Activated naive CD4-positive, alpha-beta T cell treated with anti-CD3 and anti-CD28 coated beads, Interleukin-2, amount 50 U/mL, for 72 hours (primary cell): ENCODE measurements at places on chromosomes 4 and X.

DNA sequence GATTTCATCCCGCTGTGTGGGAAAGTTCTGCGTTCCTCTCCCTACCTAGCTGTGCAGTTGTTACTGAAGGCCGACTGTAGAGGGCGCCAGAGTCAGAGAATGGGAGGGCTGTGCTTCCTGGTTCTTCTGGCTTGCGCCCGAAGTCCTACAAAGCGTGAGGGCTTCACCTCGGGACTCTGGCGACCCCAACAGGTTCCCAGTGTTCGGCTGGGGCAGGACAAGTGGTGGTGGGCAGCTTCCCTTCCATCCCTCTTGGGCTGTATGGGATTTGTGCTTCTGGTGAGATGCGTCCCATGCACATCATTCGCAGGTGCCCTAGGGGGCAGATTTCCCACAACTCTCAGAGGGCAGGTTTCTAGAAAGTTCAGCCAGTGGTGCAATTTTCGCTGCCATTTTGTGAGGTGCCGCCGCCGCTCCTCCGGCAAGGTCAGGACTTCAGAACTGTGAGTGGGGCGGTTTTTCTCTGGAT is 27.3 kb downstream of the CT45A1 start:
- DNase-seq = peak; percentile 52

DNA sequence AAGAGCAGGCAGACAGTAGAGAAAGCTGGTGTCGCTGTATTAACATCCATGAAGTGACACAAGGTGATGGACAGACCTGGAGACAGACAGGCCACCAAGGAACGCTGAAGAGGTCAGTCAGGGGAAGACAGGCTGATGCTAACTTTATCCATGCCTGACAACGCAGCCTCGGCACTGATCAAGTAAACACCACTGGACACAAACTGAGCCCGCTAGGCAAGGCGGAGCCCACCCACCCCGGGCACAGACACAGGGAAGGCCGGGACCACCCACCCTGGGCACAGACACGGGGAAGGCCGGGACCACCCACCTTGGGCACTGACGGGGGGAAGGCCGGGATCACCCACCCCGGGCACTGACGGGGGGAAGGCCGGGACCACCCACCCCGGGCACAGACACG is 18.8 kb downstream of the PPP2R3B start:
- DNase-seq = no peak

- no peak for DNase-seq
Measured at GRCh38 chr4:74969507-74970474, 36.9 kb downstream of the PARM1 start.

GRCh38 chr4:147076179-147076578 is 130.5 kb upstream of the TTC29 start:
- no peak for DNase-seq

DNA sequence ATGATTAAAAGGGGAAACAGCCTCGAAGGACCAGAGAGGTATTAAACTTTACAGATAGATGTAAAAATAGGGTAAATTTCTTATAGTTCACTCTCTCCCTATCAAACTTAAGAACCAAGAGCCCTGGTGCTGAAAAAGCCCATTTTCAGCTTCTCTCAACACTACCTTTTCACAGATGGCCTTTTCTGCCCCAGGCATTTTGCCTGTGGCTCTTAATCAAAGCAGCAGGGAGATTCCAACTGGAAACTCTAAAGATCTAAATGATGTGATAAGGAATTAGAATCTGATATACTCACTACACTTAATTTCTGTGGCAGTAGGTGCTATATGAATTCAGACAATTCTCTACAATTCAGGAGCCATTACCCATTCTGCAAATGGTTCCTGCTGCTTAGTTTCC is 60.0 kb downstream of the AMMECR1 start:
- no peak for DNase-seq

DNA sequence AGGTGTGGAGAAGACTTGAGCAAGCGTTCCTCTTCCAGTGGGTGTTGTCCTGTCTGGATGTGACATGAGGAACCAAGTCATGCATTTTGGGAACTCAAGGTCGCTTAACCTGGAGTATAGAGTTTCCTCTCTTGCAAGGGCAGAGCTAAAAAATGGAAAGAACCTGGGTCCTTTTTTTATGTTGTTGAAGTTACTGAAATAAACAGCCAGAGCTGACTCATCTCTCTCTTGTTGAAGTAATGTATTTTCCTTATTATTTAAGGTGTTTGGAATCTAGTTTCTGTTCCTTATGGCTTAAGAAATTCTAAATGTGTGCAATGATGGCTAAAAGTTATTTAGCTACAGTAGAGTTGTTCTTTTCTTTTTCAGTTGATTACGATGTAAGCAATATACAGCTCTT is 314.5 kb downstream of the CAMK2D start:
- no peak for DNase-seq

DNA sequence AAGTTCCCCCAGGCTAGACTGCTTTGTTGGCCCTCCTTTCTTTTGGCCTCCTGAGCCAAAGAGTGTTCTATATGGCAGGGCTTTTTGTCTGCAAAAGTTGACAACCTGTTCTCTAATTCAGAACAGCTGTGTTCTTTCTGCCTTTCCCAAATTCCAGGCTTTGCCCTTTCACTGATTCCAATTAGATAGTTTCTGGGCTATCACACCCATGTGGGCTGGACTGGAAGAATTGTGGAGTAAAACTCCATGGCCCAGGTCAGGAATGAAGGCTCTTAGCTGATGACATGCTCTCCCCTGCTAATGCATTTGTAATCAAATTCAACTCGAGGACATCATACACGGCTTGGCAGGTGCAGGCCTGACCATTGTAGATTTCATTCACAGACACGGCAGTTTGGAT is 19.4 kb downstream of the BMP3 start:
- no peak for DNase-seq

- no peak for DNase-seq
Measured at GRCh38 chr4:99518601-99519295, 7.9 kb downstream of the C4orf17 start.

- DNase-seq = no peak
Measured at GRCh38 chrX:24961809-24962208, 54.0 kb downstream of the ARX start.

- no peak for DNase-seq
Measured at GRCh38 chr4:81142744-81143143, 72.3 kb downstream of the PRKG2 start.

- DNase-seq = no peak
Measured at GRCh38 chrX:66176134-66176533, 12.1 kb downstream of the HEPH start.

- DNase-seq = no peak
Measured at GRCh38 chr4:168648494-168648893, 151.6 kb downstream of the PALLD start.

- DNase-seq = no peak
Measured at GRCh38 chrX:65688403-65688871, 21.0 kb downstream of the MSN start.

GRCh38 chr4:110139815-110140214 is 58.6 kb downstream of the ELOVL6 start:
- DNase-seq = no peak

- no peak for DNase-seq
Measured at GRCh38 chr4:69497076-69497475, 1.4 kb upstream of the UGT2B4 start.

DNA sequence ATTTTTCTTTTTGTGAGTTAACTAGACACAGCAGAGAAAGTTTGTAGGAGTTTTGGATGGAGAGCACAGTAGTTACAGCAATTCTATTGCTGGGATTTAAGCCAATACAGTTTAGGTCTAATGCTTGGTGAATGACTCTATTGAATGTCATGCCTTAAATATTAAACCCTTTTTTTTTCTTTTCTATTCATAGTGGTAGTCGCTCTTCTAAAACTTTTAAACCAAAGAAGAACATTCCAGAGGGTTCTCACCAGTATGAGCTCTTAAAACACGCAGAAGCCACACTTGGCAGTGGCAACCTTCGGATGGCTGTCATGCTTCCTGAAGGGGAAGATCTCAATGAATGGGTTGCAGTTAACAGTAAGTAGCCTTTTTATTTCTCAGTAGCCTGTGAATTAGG is 34.8 kb upstream of the DCK start:
- DNase-seq = no peak

GRCh38 chrX:110853610-110854009 is 58.0 kb upstream of the CHRDL1 start:
- no peak for DNase-seq

GRCh38 chr4:100690812-100691211 is 173.0 kb upstream of the EMCN start:
- DNase-seq = no peak

GRCh38 chr4:165293927-165294649 is 33.4 kb upstream of the MSMO1 start:
- DNase-seq = no peak

DNA sequence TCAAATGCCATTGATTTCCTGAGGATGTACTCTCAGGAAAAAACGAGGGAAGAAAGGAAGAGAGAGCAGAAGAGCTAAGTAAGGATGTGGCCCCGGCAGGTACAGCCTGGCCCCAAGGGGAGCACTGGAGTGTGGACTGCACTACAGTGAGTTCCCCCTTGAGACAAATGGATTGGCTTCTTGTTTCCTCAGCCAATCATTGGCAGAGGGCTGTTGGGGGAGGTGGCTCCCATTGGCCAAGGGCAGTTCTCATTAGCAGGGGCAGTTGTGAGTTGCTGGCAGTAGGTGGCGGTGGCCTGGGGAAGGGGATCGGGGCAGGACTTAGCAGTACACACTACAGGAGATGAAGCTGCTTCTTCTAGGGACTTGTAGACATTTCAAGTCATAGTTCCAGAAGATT is 24.1 kb upstream of the OCIAD2 start:
- no peak for DNase-seq

DNA sequence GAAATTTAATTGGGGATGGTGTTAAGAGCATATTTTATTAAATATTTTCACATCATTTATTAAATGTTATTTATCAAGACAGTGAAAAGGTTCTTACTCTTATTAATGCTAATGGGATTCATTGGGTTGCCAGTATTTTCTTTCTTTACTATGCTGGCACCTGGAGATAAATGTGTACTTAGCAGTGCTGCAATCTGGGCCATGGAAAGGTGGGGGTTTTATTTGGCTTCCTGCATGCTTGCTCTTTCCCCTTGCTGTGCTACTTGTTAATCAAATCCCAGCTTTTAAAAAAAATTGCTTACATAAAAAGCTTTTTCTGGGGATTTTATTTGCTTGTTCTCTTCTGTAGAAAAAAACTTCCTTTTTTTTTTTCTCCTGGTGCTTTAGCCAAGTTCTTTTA is 48.3 kb downstream of the ZAR1 start:
- DNase-seq = no peak
